NCI-H2029 treated with DMSO at 0.1 percent for 48 hours (cell line): ENCODE measurements at places on chromosomes 6 and 20.

DNA sequence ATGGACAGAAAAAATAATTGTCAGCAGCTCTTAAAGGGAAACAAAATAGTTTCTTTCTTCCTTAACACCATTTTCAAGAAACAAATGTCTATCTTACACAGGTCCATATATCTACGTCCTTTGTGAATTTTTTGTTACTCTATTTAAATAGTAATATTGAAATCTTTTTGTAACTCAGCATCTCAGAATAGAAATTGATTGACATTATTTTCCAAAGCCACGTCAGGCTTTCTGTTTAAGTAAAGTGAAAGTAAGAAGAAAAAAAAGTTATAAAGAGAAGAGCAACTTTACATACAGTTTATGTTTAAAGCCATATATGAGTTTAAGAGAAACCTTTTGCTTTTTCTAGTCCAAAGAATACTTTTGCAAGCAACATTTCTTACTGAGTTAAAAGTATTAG lies 402.9 kb upstream of the SOX4 start:
- no peak for DNase-seq

- DNase-seq = no peak
Measured at GRCh38 chr20:24732599-24732998, 216.5 kb upstream of the CST7 start.

GRCh38 chr6:7572213-7572943 lies 17.6 kb upstream of the SNRNP48 start:
- no peak for DNase-seq

DNA sequence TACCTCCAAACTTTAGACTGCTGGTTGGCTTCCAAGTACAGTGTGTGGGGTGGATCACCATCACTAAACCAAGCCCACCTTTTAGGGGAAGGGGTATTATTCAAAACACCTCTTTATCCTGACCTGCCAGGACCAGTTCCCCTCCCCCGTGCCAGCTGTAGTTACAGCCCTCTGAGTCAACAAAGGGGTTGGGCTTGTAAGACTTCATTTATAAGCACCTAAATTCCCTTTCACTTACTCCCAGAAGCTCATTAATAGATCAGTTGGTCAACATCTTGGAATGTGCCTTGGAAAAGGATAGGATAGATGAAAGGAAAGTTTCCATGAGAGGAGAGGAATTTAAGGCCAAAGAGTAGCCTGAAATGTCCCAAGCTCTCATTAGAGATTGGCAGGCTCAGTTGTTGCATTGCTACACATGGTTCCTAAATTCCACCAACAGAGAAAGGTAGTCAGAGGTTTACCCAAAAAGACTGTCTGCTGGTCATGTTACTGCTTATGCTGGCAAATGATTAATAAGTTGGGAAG lies 59.2 kb downstream of the TNFAIP3 start:
- no peak for DNase-seq

DNA sequence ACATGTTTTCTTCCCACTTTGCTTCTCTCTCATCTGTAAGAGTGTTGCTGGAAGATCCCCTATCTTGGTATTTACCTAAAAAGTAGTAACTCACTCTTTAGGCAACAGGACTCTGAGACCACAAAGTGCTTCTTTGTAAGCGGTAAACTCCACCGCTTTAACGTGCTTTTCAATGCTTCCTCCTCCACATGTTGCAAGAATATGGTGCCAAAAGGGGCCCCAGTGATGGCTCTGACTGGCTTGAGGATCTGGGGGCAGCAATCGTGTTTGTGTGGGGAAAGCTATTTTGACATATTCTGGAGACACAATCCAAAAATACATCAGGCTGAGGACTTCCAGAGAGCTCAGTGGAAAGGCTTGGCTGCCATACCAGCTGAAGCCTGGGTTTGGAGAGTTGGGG lies 12.4 kb upstream of the CPNE5 start:
- no peak for DNase-seq

- no peak for DNase-seq
Measured at GRCh38 chr6:13097454-13097853, 230.9 kb downstream of the TBC1D7 start.

DNA sequence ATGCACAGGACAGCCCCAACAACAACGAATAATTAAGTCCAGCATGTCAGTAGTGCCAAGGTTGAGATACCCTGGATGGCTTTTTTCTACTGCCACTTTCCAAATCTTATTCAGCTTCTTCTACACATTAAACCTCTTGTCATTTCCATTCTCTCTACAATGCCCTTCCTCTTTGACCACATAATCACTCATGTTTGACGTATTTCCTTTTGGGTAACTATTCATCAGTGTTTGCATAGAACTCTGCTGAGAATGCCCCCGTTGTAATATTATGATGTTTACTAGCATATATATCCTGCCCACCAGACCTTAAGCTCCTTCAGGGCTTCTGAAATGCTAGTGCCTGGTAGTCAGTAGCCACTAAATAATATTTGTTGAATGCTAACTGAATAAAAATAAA lies 515.3 kb upstream of the RNF217 start:
- no peak for DNase-seq

GRCh38 chr6:151761851-151762250 lies 45.6 kb upstream of the ESR1 start:
- DNase-seq = no peak

GRCh38 chr20:24866008-24866407 lies 83.1 kb upstream of the CST7 start:
- DNase-seq = no peak

- DNase-seq = no peak
Measured at GRCh38 chr20:38343311-38344106, 2.8 kb upstream of the LBP start.

GRCh38 chr6:31356216-31356945 lies 598 bp downstream of the HLA-B start:
- DNase-seq = no peak

GRCh38 chr6:12097791-12098190 lies 85.7 kb downstream of the HIVEP1 start:
- no peak for DNase-seq

DNA sequence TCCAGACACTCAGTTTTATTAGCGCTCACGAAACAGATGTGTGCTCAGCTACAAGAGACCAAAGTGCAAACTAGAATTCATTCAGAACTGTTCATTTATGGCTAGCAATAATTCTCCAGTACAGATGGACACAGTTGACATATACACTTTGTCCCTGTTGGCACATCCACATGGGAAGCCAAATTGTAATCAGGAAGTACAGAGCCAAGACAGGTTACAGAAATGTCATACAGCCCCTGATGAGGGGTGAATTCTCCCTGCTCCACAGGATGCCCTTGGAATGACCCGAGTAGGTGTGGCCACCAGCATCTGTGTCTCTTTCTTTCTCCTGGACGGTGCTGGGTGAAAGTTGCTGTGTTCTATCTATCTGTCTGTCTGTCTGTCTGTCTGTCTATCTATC lies 7.6 kb downstream of the DHX35 start:
- DNase-seq = no peak

GRCh38 chr20:54624706-54625390 lies 149.5 kb downstream of the DOK5 start:
- no peak for DNase-seq

GRCh38 chr6:165988302-165988756 lies 179.3 kb downstream of the TBXT start:
- no peak for DNase-seq

DNA sequence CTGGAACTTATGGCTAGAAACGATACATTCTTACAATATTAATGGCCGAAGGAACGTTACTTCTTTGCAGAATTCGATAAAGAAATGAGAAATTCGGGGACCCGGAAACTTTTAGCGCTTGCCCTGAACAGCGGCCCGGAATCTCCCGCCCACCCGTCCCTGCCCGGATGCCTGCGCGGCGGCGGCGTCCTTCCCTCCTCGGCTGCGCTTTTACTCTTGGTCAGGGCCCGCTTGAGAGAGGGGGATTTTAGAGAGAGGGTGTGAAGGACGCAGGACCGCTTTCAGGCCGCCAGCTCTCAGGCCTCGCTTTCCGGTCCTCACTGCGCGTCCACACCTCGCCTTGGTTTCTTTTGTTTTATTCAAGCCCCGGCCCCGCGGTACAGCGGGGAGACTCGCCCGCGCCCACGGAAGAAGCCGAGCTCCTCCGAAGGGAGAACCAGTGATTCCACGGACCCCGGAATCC lies 243.7 kb downstream of the ARID1B start:
- peak; percentile 38 for DNase-seq

- DNase-seq = no peak
Measured at GRCh38 chr20:38342713-38343310, 3.5 kb upstream of the LBP start.

GRCh38 chr20:21134883-21135493 lies 9.1 kb downstream of the KIZ start:
- no peak for DNase-seq

- DNase-seq = no peak
Measured at GRCh38 chr6:11584244-11584643, 46.7 kb downstream of the TMEM170B start.

GRCh38 chr6:99104218-99104617 lies 156.5 kb upstream of the FBXL4 start:
- no peak for DNase-seq
